ENCODE measurements at places on chromosomes 7 and 10.

GRCh38 chr7:32870298-32870697 is 21.3 kb downstream of the KBTBD2 start:
- no peak for DNase-seq

DNA sequence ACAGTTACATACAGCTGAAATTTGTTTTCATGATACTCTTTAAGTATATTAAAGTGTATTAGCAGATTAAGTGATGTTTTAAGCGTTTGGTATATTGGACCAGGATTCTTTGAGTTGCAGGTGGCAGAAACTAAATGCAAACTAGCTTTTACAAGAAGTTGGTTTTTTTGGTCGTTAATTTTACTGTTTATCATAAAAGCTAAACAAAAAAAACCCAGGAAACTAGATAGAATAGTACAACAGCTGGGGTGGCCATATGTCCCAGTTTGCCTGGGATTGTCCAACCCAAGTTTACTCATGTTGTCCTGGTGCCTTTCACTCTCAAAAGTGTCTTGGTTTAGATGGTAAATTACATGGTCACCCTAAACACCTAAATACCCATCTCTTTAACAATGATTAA is 108.7 kb downstream of the PHTF2 start:
- DNase-seq: no peak

DNA sequence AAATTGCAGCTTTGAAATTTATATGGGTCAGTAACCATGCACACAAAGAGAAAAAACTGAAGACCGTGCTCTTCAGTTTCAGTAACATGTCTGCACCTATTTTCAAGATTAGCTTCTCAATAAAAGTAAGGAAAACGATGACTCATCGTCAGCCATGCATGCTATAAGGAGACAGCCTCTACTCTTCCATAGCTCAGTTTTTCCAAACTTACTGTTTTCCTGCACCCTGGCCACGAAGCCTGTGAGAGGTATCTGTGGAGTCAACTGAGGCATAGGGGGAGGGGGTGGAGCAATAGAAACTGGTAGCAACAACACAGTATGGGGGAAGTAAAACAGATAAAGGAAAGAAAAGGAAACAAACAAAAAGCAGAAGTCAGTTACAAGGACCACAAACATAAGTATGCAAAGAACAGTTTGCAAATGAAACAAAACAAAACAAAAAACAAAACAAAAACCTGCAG is 58.0 kb downstream of the PDSS1 start:
- peak; percentile 32 for DNase-seq

- no peak for DNase-seq
Measured at GRCh38 chr10:129967579-129968019, 3.5 kb upstream of the EBF3 start.

DNA sequence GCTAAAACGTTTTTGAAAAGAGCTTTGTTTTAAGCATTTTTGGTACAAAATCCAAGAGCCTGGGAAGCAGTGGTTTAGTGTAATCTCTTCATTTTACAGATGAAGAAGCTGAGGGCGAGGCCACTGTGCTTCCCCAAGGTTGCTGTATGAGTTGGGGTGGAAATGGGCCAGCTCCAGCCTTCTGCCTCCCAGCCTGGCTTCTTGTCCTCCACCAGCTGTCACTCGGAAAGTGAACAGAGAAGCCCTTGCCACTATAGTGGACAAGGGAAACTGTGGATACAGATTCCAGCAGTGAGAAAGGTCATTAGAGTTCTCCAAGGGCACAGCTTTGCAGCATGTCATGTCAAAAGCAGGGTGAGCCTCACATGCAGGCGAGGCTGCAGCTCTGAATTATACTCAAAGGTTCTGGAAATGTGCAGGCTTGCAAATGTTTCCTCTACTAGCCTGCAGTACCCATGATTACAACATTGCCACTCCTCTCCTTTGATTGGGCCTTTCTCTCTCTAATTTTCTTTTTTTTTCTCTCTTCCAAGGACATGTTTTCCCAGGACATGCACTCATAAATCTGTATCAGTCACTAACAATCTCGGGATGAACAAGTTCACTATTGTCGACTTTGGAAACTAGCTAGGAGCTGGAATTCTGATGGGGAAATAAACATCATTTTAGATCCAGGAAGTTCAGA is 33.0 kb downstream of the BAMBI start:
- DNase-seq: no peak

DNA sequence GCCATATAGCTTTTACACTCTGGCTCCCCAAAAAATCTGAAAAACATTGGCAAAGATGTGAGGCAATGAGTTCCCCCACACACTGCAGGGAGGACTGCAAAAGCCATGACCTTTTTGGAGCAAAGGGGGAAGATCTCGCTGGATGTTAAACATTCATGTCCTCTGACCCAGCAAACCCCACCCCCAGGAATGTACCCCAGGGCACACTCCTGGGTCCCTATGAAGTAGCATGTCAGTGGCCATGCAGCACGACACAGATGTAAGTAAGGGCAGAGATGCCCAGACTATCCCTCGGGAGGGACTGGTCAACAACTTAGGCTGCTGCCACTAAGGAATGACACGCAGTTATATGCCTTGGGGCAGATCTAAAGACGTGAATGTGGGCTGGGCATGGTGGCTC is 100.6 kb downstream of the DLG5 start:
- DNase-seq: no peak

- DNase-seq: no peak
Measured at GRCh38 chr7:151859111-151859947, 17.6 kb downstream of the PRKAG2 start.

DNA sequence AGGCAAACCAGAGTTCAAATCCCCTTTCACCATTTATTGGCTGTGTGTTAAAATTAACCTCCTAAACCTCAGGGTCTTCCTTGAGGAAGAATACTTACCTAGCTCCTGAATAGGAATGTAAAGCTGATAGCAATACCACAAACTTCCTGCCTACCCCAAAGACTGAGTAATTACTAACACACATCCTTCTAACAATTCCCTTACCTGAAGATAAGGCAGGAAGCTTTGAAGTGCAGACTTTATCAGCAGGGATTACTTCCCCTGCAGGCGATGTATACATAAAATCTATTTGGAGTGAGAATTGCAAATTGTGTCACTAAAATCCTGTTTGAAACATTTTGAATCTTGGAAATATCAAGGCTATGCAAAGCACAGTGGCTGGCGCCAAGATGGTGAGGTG is 21.2 kb downstream of the EVX1 start:
- DNase-seq: no peak

DNA sequence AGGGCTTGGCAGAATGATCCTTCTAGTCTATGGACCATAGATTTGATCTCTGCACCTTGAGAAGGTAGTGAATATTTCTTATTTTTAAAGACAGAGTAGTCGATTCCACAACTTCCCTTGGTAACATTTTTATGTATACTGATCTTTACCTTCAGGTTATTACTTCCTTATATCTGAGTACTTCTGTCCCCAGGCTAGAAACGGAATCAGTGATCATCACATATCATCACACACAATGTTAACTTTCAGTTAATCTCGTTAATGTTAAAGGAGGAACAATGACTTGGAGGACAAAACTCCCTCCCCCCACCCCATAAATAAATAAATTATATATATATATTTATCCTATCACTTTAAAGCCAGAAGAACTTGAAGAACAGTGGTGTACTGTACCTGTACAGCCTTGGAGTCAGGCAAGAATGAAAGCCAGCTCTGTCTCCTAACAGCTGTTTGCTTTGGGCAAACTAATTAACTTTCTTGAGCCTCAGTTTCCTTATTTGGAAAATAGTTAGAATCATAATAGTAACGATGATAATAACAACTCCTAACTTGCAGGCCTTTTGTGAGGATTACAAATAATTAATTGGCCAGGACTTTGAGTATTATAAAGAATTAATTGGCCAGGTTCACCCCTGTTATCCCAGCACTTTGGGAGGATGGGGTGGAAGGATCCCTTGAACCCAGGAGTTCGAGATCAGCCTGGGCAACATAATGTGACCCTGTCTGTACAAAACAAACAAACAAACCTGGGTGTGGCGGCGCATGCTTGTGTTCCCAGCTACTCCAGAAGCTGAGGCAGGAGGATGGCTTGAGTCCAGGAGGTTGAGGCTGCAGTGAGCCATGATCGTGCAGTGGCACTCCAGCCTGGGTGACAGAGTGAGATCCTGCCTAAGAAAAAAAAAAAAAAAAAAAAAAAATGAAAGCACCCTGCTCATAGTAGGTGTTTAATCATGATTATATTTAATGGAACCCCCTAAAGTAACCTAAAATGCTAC is 63.5 kb downstream of the SAMD9 start:
- no peak for DNase-seq

DNA sequence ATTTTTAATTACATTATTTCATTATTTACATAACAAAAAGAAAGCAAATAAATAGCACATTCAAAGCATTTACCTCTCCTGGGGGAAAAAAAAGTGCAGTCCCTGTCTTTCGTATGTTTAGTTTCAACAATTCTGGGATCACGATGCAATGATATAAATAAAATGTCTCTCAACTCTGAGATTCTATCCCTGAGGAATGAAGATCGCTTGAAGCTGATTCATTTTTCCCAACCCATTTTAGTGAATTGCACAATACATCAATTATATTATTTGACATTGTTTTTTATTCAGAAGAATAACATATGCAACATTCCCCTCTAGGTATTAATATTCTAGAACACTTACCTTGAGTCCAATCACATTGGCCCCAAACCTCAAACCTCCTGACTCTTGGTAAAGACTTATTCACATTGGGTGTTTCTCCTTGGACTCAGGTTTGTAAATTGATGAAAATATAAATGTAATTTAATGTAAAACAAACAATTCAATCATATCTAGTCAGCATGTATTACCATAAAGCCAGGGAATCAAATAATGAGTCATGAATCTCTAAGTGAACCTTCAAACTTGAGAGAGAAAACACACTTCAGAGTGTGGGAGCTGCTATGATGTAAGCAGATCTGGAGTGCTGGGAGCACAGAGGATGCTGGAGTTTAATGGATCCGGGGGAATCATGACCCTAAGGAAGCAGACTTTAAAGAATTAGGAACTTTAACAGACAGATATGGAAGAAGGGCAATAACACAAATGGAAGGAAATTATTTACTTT is 5.3 kb upstream of the SCIN start:
- no peak for DNase-seq

Data from GM18507 (cell line).